Hindlimb muscle (tissue), 1 donor: ENCODE measurements at places on chromosomes 6 and 20.

- DNase-seq: no peak
These were observed 159.5 kb downstream of the MRPL14 start for GRCh38 chr6:43967719-43968091.

GRCh38 chr6:93104195-93104817, 315.1 kb downstream of the EPHA7 start:
- DNase-seq: no peak

DNA sequence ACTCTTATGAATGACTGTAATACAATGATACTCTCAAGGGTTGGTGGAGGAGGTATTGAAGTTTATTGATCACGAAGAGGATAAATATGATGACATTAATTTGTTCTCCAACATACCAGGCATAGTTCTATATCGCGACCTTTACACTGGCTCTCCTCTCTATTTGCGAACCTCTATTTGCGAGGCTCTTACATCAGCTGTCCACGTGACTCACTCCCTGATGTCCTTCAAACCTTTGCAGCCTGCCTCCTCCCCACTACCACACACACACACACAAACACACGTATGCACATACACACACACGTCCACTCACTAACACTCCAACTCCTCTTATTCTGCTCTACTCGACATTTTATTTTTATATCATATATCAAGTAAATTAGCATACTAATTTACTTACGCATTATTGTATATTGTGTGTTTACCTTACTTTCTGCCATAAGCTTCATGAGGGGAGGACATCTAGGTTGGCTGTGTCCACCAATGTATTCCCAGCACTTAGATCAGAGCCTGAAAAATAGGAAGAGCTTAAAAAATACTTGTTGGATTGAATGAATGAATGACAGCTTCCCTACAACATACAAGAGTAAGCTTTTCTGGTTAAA, 53.3 kb upstream of the TNFRSF21 start:
- no peak for DNase-seq

GRCh38 chr20:25692499-25692898, 4.2 kb downstream of the ZNF337 start:
- no peak for DNase-seq

GRCh38 chr6:119575721-119576120, 226.2 kb upstream of the MAN1A1 start:
- DNase-seq: no peak

DNA sequence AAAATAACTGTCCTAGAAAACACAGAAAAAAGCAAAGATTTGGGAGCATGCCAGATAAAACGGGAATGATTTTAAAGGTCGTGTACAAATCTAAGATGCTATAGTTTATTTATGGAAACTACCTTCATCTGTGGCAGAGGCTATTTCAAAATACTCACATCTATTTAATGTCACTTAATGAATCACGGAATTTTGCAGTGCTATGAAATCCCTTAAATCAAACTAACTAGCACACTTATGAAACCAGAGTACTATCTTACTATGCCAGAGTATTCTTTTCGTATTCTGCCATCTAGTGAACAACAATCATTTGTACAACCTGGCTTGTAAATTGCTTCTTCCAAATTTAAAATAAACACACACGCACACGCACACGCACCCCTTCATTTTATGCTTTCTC, 77.9 kb upstream of the BMP5 start:
- peak; percentile 56 for DNase-seq

DNA sequence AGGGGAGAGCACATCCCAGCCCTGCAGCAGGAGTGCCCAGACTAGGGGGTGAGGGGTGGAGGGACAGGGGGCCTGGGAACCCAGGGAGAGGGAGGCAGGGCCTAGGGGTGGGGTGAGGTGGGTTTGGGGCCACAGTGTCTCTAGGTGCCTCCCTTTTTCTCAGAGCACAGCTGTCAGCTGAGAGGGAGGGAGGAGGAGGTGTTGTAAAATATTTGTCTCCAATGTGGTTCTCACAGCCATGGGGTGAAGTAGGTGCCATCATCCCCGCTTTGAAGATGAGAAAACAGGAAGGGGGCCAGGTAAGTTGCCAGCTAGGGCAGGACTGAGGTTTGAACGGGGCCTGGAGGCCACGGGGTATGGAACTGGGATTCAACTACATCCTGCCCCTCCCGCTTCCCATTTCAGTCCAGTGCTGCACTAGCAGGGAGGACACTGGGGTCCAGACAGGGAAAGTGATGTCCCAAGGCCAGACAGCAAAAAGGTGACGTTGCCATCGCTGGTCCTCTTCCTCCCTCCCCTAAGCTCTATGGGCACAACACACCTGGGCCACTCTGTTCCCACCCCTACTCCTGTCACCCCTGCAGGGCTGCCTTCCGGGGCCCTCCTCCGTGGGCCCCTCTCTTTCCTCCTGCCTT, 20.3 kb downstream of the PACSIN1 start:
- DNase-seq: no peak

DNA sequence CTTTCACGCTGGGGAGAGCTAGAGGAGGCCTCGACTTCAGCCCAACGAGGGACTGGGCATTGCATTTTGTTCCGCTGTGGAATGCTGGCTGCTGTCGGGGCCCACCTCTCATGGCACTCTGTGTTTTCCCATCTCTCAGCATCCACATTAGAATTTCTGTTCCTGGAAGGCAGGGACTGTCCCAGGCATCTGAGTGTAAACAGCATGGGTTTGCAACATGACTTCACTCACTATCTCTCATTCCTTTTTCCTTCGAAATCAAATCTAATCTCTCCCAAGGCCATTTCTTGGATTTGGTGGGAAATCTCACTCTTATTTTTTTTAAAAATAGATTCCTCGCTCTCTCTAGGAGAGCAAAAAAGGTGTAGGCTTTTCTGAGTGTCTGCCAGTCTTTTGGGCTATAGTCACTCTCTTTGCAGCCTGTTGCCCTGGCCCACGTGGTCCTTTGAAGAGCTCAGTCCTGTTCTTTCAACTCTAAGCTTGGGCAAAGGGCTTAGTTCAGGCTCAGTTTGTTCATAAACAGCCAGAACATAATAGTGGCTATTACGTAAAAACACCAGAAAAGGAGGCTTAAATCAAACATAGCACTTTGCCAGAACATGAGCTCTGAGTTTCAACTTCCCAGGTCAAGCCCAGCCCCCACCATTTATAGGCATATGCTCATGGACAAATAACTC, 284.6 kb upstream of the ZFP64 start:
- DNase-seq: no peak

- DNase-seq: peak; percentile 68
These were observed 2.9 kb downstream of the EEF1A2 start for GRCh38 chr20:63495741-63496595.

GRCh38 chr20:515696-516095, 27.9 kb downstream of the CSNK2A1 start:
- DNase-seq: no peak

GRCh38 chr6:69416776-69417175, 380.0 kb downstream of the LMBRD1 start:
- peak; percentile 32 for DNase-seq

GRCh38 chr6:97919631-97920030, 636.6 kb upstream of the MMS22L start:
- DNase-seq: no peak

DNA sequence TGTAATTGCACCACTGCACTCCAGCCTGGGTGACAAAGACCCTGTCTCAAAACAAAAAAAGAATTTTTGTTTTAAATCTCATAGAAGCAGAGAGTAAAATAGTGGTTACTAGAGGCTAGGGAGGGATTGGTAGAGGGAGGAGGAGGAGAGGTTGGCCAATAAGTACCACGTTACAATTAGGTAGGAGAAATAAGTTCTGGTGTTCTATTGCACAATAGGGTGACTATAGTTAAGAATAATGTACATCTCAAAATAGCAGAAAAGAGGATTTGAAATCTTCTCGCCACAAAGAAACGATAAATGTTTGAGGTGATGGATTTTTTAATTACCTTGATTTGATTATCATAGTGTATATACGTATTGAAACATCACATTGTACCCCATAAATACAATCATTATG, 27.1 kb upstream of the TOP1 start:
- no peak for DNase-seq

DNA sequence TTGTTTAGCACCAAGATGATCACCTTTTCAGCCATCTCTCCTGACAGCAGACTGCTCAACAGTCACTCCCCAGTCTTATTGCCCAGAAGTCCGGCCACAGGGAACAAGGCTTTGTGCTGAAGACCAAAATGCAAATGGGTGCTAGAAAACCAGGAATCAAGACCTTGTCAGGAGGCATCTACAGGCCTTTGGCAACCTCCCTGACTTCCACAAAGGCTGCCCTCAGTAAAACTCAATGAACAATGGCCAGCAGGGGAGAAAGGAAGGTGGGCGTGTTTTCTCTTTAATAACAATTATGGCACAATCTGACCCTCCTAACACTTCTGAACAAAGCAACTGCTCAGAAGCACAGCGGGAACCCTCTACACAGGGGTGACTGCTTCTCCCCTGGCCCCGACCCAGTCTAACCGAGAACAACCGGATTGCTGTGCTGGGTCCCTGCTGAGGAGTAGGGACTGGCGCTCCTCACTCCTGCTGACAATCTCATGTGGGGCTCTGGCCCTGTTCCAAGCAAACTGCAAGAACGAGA, 41.6 kb downstream of the PLCG1 start:
- DNase-seq: no peak

GRCh38 chr6:155079985-155080452, 84.9 kb downstream of the TIAM2 start:
- no peak for DNase-seq

DNA sequence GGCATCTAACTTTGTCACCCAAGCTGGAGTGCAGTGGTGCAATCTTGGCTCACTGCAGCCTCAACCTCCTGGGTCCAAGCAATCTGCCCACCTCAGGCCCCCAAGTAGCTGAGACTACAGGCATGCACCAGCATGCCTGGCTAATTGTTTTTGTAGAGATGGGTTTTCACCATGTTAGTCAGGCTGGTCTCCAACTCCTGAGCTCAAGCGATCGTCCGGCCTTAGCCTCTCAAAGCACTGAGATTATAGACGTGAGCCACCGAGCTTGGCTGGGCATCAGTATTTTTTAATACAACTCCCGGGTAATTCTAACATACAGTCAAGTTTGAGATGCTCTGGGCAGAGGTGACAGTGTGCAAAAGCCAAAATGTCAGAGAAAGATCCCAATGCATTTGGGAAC, 73.5 kb downstream of the NFATC2 start:
- no peak for DNase-seq

DNA sequence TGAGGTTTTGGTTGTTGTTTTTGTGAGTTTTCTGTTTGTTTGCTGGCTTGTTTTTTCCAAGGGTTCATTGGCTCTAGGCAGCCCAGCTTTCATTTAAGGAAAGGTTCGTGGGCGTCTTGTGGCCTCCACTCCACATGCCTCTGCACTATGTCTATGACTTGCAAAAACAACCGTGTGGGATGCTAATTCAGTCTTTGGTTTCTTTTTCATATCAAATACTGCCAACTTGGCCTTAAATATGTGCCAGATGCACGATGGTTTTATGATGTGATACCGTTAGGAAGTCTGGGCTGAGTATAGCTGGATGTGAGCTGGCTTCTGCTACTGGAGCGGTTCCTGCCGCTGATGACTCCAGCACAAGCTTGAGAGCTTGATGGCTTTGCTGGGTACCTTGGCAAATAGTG, 96.3 kb downstream of the BMP2 start:
- no peak for DNase-seq

- DNase-seq: no peak
These were observed 768.8 kb upstream of the SLC35B3 start for GRCh38 chr6:9204171-9204570.

- DNase-seq: no peak
These were observed 116.7 kb upstream of the FRMD1 start for GRCh38 chr6:168195712-168196111.

- DNase-seq: peak; percentile 52
These were observed 67.7 kb downstream of the SYCP2L start for GRCh38 chr6:10954590-10955010.

GRCh38 chr6:25504661-25505060, 147.4 kb upstream of the SCGN start:
- DNase-seq: no peak

DNA sequence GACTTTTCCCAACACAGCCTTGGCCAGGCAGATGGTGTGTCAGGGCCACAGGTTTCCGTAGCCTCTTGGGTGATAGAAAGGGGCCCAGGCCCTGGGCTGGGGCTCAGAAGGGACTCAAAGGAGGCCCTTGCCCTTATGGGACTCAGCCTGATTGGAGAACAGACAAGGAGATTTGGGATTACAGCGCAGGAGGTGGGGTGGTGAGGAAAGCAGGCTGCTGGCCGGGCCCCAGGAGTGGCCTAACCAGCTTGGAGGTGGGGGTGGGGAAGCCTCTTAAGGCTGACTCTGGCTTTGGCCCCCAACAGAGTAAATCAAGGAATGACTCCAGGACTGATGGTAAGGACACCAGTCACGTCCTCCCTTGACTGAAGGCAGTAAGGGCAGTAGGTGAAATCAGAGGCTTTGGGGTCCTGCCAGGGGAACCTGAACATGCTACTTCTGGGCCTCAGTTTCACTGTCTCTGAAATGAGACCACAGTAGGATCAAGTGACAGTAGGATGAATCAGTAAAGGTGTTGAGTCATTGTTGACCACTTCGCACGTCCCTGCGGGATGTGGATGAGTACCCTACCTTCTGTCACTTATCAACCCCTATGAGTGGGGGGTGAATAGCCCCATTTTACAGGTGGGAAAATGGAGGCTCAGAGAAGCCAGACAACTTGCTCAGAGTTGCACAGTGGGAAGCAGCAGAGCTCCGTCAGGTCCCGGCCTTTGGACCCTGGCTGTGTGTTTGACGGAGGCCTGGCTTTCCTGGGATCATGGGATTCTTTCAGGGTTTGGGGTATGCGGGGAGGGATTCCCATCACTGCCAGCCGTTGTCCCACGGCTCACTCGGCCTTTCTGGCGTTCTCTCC, 4.5 kb downstream of the SNAI1 start:
- no peak for DNase-seq

DNA sequence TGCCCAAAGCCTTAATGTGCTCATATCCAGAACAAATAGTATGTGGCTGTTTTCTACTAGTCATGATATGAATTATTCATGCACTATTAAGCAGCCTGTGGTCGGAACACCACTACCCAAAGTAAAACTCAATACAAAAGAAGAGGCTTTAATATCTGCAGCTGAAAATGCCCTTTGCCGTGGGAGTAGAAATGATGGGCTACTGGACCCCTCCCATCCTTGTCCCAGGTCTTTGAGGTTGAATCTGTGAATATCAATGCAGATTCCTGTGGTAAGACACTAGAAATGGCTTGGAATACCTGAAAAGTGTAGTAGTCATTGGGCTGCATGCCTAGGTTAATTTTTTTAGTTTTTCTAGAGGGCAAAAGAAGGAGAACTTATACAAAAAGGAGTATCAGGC, 303.7 kb downstream of the TBC1D7 start:
- DNase-seq: no peak

GRCh38 chr6:167153521-167153959, 4.2 kb downstream of the GPR31 start:
- DNase-seq: no peak

- DNase-seq: no peak
These were observed 4.3 kb upstream of the LTA start for GRCh38 chr6:31567531-31568370.

- no peak for DNase-seq
These were observed 362.9 kb downstream of the ZFAND3 start for GRCh38 chr6:38182426-38182825.

DNA sequence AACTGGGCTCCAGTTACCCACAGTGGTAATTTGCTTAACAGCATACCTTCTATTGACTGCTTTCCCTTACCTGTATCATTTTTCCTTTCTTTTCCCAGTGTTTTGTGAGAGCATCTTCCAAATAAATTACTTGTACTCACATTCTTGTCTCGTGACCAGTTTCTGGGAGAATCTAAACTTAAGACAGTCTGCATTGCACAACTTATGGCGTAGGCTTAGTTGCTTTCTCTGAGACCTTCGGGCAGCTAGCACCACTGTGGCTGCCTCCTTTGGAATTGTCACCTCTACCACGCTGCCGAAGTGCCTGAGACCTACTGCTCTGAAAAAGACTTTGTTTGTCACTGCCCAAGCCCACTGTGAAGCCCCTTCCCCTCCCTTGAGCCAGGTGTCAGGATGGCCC, 188.1 kb upstream of the BMP2 start:
- no peak for DNase-seq
